G401 (cell line): ENCODE measurements at places on chromosomes 2 and 18. TPM values are rescaled to one million over a fixed set of nuclear protein-coding genes. Genes with fewer than 3 reads are reported as not detected.

GRCh38 chr2:218880102-218880858, at the start of gene WNT10A:
Gene WNT10A, plus strand, starts transcription at chr2:218880852. Its CDS starts 144 bp downstream, at chr2:218880996.
- DNase-seq = no peak

GRCh38 chr2:239106966-239107365, 259.1 kb downstream of the TWIST2 start:
- DNase-seq = no peak

GRCh38 chr2:188964976-188965546, 9.1 kb upstream of the COL3A1 start:
- no peak for DNase-seq

- DNase-seq = peak; percentile 69
Observed at GRCh38 chr2:104872866-104873688, 19.2 kb downstream of the POU3F3 start.

GRCh38 chr2:58788402-58788801, 547.3 kb upstream of the FANCL start:
- no peak for DNase-seq

The MC5R gene
- not detected in 2 replicates for total RNA-seq

The CNTNAP5 gene
- not detected in 2 replicates for total RNA-seq

The IL37 gene
- not detected in 2 replicates for total RNA-seq
